ENCODE measurements at places on chromosomes 12 and 14.

DNA sequence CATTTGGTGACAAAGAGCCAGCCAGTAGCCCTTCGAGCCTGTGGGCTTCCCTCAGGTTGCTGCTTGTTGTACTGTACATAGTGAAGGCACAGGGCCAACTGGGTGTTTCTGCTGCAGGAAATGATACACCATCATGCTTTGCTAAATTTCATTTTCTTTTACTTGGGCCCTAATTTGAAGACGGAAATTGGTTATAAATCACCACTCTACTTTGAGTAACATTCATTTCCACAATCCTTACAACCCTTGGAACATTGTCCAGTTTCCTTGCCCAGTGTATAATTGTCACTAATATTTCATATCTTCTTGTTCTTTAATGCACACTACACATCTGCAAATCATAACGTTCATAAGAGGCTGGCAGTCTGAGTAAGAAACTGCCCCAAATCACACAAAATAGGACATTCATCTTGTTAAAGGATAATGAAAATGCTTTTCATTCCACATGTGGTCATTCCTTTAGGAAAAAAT lies 30.2 kb downstream of the MSRB3 start:
- no peak for DNase-seq

GRCh38 chr14:23129759-23130316 lies 10.8 kb upstream of the CEBPE start:
- DNase-seq = no peak

- DNase-seq = no peak
Measured at GRCh38 chr14:99387880-99388279, 92.8 kb downstream of the SETD3 start.

DNA sequence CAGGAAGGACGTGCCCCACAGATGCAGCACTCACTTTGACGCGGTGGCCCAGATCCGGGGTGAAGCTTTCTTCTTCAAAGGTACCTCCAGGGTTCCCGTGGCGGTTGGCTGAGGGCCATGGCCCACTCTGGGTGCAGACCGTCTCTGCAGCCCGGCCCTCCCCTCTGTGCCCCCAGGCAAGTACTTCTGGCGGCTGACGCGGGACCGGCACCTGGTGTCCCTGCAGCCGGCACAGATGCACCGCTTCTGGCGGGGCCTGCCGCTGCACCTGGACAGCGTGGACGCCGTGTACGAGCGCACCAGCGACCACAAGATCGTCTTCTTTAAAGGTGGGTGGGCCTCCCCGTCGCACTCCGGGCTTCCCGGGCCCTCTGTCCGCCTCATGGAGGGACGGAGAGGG lies 16.9 kb downstream of the MMP17 start:
- DNase-seq = no peak

GRCh38 chr14:53526200-53526599 lies 373.1 kb upstream of the DDHD1 start:
- DNase-seq = no peak

DNA sequence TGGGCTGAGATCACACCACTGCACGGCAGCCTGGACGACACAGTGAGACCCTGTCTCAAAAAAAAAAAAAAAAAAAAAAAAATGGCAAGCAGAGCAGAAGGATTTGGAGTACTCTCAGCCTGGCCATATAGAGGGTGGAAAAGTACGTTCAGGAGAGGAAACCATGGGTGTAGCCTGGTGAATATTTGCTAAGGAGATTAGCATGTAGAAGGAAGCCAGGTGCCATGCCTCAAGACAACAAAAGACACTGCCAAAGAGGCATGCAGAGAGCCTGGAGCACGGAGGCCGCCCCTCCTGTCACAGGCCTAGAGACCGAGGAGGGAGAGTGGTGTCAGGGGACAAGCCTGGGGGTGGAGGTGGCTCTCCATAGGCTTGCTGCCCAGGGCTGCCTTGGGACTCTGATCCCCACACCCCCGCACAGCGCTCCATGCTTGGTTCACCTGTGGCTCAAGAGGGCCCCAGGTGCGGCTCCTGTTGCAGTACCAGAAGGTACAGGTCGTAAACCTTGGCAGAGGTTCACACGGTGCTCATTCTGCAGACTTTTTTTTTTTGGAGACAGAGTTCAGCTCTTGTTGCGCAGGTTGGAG lies 27.9 kb upstream of the DEGS2 start:
- DNase-seq = peak; percentile 43

All from NCI-H1417 (cell line).